ENCODE measurements at places on chromosomes 1 and 21. TPM values are rescaled to one million over a fixed set of nuclear protein-coding genes. Genes with fewer than 3 reads are reported as not detected.

- no peak for DNase-seq
These were observed 131.7 kb downstream of the TMEM53 start for GRCh38 chr1:44542420-44543063.

DNA sequence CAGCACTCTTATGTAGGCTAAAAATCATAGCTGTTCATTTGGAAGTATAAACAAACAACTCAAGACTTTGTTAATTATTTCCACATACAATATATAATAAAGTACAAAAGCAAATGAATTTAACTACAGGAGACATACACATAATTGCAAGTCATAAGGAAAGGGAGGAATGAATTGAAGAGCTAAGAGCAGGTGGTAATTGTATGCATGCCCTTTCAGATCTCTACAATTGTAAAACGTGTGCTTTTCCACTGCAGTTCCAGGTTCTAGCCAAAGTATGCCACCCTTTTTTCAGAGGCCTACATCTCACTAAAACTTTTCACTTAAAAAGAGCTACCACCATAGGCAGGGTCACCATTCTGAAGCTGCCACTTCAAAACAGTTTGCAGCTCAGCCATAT, 42.8 kb upstream of the HP1BP3 start:
- DNase-seq, result no peak

The HPDL gene
- 1.3 TPM for total RNA-seq

DNA sequence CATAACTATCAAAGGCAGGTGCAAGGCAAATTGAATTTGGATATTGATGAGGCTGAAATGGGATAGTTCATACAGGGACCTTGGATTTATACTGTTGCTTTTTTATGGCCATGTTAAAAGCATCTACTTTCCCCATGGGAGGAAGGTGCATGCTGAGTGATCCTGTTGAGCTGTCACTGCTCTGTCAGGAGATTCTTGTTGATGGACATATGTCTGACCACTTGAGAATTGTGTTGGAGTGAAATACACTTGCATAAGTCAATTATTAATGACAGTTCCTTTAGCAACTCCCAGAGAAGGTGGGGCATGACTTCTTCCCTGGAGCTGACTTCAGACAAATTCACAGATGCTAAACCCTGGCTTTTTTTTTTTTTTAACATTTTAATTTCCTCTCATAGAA, 58.4 kb upstream of the DYNLT5 start:
- DNase-seq, result no peak

The ADAMTS4 gene
- 2.0 TPM for total RNA-seq

DNA sequence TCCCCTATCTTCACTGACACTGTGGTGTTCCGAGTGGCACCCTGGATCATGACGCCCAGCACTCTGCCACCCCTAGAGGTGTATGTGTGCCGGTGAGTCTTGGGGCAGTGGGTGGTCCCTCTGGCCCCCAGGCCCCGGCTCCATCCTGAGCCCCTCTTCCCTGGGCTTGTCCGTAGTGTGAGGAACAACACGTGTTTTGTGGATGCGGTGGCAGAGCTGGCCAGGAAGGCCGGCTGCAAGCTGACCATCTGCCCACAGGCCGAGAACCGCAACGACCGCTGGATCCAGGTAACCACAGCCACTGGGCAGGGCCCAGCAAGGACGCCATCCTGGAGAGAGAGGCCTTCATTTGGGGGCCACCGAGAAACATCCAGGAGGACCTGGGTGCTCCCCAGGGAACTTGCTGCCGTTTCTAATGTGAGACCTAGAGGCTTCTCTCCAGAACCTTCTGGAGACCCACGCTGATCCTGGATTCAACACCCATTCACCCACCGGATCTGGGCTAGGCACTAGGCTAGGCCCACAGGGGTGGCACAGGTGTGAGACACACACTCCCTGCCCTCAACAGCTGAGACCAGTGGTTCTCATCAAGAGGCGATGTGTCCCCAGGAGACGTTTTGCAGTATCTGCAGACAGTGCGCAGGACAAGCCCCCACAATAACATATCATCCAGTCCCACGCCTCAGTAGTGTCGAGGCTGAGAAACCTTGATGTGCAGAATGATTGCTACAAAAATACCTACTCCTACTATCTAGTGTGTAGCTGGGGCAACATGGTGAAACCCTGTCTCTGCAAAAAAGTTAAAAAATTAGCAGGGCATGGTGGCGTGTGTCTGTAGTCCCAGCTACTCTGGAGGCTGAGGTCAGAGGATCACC, 22.2 kb downstream of the PADI3 start:
- DNase-seq, result no peak

DNA sequence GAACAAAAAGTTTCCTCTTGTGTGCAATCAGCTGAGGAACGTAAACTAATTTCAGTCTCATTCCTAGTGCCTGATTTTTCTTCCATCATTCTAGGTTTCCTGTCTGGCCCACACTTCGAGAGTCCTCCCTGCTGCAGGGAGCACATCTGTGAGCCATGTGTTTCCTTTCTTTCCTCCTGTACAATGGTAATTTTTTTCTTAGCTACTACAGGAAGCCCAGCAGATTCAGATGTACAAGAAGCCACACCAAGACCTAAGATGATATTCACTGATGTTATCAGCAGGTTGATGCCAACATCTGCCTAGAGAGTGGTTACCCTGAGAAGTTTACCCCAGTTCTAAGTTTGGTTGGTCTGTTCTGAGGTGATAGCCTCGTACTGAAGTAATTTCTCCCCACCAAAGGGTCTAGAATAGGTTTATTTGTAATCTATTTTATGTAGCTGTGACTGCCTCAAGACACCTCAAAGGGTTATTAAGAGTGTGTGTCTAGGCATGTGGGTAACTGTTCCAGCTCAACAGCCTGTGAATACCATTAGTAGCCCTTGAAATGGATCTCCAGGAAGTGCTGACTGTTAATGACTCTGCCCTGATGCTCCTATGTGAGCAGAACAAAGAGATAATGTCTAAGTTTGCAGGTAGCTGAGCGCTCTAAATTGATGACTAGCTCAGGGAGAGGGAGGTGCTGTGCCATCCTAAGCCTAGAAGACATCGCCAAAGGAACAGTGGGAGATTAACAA, 31.7 kb upstream of the CLDN14 start:
- no peak for DNase-seq

GRCh38 chr1:184482136-184482535, 95.3 kb downstream of the C1orf21 start:
- DNase-seq, result no peak

The NUP210L gene
- total RNA-seq, result not detected

- no peak for DNase-seq
These were observed 41.7 kb downstream of the PKNOX1 start for GRCh38 chr21:43015906-43016540.

The USH2A gene
- 1.9 TPM for total RNA-seq

The ERG gene
- total RNA-seq, result 2.3 TPM
